Islet precursor cell (in vitro differentiated cells): ENCODE measurements at places on chromosomes 4 and X.

- no peak for DNase-seq
These were observed 99.6 kb downstream of the PCDH18 start for GRCh38 chr4:137432446-137433311.

- DNase-seq = no peak
These were observed 1.1 kb downstream of the CT47C1 start for GRCh38 chrX:119073911-119074310.

DNA sequence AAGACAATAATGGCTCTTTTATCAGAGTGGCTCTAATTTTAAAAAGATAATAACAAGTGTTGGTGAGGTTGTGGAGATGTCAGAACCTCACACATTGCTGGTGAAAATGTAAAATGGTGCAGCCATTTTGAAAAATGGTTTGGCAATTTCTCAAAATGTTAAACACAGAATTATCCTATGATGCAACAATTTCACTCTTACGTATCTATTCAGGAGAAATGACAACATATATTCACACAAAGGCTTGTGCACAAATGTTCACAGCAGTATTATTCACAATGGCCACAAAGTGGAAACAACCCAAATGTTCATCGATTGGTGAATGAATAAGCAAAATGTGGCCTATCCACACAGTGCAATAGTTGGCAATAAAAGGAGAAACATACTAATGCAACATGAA is 24.7 kb downstream of the ENPP6 start:
- DNase-seq = no peak

DNA sequence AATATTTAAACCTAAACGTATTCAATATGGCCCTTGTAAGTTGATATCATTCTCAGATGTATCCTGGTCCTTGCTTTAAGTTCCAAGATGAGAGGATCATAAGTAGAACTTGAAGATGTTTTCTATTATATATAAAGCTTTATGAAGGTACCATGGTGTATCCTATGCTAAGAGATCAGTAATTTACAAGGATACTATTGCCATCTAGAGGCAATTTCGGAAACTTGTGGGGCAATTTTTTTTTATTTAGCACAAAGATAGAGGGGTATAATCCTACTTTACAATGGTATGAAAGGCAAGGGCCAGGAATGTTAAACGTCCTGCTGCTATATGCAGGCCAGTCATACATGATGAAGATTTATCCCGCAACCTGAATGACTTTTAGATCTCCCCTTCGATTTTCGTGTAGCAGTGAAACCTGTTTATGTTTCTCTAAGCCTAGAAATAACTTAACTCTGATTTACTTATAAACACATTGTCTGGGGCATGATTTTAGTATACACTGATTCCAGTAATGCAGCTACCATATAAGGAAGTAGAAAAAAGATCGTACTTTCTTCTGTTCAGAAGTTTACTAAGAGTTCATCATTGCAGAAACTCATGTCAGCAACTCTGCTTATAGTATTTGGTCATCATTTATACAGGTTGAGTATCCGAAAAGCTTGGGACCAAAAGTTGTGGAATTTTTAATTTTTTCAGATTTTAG is 2.6 kb downstream of the SLC25A31 start:
- DNase-seq = no peak

DNA sequence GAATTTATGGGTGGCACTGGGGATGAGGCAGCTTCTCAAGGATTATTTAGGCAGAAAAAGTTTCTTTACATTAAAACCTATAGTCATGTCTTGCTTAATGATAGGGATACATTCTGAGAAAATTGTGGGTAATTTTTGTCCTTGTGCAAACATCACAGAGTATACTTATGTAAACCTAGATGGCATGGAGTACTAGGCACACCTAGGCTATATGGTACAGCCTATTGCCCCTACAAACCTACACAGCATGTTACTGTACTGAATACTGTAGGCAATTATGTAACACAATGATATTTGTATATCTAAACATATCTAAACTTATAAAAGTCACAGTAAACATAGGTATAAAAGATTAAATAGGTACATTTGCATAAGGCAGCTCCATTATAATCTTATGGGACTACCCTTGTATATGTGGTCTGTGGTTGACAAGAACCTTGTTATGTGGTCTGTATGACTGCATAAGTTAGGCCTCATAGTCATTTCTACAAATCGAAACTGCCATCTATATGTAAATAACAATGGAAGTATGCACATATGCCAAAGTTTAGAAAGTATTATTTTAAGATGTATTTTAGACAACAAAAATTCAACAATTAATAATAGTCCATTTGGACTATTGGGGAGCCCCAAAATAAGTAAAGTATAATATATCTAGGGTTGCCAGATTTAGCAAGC is 87.3 kb downstream of the CFAP299 start:
- DNase-seq = no peak

GRCh38 chr4:124974152-124974551 is 261.6 kb upstream of the ANKRD50 start:
- no peak for DNase-seq

DNA sequence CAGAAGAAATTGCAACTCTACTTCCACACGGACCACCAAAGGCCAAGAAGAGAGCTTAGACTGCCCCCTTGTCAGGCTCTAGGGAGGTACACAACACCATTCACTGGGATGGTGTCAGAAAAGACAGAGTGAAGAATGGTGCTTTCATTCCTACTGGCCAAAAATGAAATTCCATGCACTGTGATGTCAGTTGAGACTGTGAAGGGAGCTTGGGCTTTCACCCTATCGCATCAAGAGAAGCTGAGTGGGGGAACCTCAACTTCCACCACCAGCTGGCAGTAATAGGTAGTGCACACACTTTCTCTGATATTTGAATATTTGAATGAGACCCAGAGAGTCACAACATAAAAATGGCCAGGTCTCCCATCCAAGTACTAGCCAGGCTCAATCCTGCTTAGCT is 65.9 kb downstream of the ZNF711 start:
- DNase-seq = no peak

GRCh38 chr4:86755388-86755787 is 93.8 kb downstream of the SLC10A6 start:
- DNase-seq = no peak

DNA sequence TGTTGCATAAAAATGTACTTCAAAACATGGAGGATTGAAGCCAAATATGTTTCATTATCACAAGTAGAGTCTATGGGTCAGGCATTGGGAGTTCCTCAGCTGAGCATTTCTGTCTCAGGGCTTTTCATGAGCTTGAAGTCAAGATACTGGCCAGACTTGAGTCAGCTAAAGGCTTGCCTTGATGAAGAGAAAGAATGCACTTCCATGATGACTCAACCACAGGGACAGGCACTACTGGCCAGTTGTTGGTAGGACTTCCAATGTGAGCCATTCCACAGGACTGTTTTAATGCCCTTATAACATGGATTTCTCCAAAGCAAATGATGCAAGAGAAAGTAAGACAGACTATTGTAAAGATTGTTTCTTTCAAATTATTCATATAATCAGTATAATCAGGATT is 895.6 kb downstream of the RAB28 start:
- peak; percentile 63 for DNase-seq

DNA sequence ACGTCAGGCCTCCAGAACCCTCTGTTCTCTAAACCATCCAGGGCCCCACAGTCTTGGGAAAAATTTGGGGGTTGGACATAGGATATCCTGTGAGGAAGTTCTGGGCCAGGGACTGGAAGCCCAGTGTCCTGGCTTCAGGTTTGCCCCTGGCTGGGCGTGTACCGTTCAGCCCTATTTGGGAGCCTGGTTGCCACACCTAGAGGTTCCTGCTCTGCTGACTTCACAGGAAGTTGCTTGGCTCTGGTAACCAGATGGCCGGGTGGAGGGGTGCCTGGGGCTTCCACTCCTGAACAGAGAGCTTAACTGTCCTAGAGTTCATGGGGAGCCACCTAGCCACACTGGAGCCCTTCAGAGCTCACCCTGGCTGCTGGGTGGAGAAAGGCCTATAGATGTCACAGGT is 1.1 kb downstream of the TAFAZZIN start:
- DNase-seq = no peak

GRCh38 chrX:9851890-9852289 is 65.7 kb downstream of the SHROOM2 start:
- no peak for DNase-seq

DNA sequence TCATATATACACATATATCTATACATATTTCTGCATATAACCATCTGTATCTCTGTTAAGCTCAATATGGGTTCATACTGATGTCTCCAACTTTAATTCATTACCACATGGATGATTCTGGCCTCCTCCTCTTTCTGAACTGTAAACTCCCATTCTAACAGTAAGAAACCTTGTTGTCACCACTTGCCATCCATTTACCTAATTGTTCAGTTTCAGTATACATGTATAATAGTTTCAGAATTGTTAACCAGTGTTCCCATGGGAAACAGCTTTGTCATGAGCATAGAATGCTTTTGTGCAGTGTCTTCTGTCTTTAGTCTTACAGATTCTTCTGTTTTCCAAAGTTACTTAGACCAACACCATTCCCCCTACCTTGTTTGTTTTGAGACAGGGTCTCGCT is 35.9 kb downstream of the SLC9A6 start:
- no peak for DNase-seq

- no peak for DNase-seq
These were observed 48.5 kb downstream of the MAML3 start for GRCh38 chr4:140105436-140105835.

GRCh38 chrX:49198540-49199314 is 1.3 kb downstream of the SYP start:
- no peak for DNase-seq

DNA sequence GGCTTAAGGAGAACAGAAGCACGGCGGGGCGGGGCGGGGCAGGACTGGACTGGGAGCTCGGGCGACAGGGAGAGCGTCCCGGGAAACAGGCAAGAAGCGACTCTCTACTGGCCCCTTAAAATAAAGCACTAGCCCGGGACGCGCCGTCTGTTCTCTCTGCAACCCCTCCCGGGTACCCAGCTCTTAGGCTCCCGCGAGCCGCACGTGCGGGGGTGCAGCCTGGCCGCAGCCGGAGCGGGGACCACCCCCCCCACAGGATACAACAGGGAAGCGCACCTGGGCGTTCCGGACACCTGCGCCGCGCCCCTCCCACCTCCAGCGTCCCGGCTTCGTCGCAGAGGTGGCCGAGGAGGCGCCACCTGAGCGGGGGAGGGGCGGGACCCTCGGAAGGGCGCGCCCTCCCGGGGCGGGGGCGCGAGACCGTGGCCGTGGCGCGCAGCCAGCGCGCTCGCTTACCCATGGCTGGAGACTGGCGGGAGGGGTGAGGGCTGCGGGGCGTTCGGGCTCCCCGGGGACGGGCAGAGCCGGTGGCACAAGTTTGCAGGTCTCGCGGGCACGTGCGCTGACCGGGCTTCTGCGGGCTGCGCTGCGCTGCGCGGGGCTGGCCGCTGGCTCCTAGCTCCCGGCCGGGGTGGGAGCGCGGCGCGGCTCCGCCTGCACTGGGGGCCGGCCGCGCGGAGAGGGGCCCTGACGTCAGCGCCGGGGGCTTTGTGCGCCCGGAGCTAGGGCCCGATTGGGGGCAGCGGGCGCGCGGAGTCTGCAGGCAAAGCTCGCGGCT is 91.5 kb downstream of the GEMIN8 start:
- DNase-seq = peak; percentile 62

DNA sequence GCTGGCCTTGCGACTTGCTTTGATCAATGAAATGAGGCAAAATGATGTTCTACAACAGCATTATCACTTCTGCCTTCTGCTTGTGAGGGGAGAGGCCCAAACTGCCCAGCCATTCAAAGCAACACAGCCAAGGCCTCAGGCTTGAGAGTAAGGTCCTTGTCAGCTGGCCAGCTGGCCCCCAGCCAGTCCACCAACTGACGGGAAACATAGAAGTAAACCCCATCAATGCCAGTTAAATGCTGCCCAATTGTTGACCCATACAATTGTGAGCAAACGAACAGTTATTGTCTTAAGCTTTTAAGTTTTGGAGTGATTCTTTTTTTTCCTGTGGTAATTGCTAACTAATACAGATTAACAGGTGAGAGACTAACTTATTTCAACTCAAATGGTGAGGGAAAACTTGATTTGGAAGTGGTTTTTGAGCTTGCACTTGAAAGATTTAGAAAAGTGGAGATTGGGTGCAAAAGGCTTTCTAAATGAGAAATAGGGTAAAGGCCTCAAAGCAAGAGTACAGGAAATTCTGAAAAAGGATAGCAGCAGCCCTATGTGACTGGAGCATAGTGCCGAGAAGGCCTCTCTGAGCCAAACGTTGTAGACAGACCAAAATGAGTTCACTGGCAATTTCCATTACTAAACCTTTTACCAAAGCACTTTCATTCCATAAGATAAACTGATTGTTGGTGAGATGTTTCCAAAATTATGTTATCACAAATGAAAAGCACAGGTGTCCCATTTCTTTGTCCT is 66.9 kb downstream of the ARHGEF38 start:
- DNase-seq = no peak

GRCh38 chr4:6916587-6917460 is 7.2 kb downstream of the TBC1D14 start:
- peak; percentile 91 for DNase-seq

DNA sequence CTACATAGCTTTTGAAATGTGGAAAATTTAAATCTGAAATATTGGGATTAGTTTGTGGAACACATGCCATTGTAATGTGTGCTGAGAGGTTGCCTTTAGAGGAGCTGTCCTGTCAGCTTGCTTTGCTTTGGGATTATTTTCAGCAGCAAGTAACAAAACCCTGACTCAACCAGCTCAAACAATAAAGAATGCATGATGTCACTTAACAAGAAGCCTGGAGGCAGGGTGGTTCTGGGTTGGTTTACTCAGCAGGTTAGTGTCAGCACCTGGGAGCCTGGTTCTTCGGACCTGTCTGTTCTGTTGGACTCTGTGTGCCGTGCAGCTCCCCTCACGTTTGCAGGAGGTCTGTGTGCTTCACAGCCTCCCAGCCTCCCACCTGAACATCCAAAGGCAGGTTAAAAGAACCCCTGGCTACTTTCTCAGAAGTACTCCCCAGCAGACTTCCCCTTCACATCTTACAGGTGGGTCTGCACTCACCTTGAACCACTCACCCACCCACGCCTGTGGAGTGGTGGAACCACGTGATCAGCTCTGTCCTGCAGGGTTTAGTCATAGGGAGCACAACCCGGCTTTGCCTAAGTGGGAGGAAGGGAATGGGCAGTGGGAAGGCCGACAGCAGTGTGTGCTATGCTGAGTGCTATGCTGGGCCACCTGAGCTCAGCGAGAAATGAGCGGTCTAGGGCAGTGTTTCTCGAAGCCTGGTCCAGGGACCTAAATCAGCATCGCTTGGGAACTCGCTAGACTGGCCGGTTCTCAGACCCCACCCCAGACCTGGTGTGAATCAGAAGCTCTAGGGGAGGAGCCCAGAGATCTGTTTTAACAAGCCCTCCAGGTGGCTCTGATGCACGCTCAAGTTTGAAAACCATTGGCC is 20.4 kb downstream of the TMEM131L start:
- DNase-seq = peak; percentile 93

DNA sequence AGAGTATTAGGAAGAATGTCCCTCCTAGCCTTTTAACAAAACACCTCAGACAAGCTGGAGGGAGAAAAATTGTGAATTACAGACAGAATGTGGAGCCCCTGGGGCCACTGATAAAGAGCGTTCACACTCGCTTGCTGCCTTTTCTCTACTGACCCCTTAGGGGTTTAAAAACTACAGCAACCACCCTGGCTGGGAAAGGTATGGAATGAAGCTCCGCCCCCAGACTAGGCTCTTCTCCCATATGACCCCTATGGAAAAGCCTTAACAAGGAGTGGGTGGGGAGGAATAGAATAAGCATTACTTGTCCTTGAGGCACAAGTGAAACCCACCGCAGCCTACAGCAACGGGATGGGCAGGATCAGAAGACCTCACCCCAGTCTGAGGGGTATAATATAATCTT is 26.3 kb downstream of the ANKRD50 start:
- DNase-seq = peak; percentile 88

- no peak for DNase-seq
These were observed 121.1 kb upstream of the TEX13C start for GRCh38 chrX:125198546-125198945.

GRCh38 chr4:65096630-65097029 is 573.7 kb downstream of the EPHA5 start:
- no peak for DNase-seq
